ENCODE measurements at places on chromosomes 4 and X. TPM values are rescaled to one million over a fixed set of nuclear protein-coding genes. Genes with fewer than 3 reads are reported as not detected.
A peak's percentile ranks its signal among the peaks of the same experiment; 100 is the strongest.

Gene PRDM5
- 15.6 TPM for total RNA-seq

Gene EREG
- total RNA-seq = 0.11 TPM

Gene SLC2A9
- total RNA-seq = 1.9 TPM

Gene OTUD6A
- total RNA-seq = not detected

Gene SLC25A53
- total RNA-seq = 3.8 TPM

DNA sequence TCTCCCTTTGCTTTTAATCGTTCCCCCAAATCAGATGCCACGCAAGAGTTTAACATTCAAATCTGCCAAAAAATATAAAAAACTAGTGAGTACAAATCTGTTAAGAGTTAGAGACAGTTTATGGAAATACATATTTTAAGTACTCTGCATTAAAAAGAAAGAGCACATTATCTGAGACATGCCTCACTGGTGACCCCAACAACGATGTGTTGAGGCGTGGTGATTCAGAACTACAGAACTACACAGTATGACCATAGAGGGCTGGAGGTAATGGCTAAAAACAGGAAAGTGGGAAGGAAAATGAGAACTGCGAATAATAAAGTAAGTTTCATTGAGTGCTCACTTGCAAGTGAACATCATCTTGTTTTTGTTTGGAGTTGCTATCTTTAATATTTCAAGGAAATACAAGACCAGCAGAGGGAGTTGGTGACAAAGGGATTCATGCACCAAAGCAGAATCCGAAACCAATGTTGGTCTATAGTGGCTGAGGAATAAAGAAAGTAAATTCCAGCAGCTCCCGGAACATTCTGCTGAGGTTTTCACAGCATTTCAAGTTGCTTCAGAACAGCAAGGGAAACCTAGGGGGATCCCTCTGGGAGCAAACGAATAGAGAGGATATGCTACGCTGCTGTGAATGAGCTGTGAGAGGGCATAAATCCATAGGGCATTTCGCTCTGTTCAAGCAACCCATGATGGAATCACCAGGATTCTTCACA is 92.2 kb downstream of the DCHS2 start:
- no peaks in the 10 kb centered on the region for H3K36me3 ChIP-seq
- no peak overlapping the region for H3K4me3 ChIP-seq
- no peaks in the 10 kb centered on the region for H3K27me3 ChIP-seq
- no peak overlapping the region for H3K27ac ChIP-seq
- no peak for DNase-seq

DNA sequence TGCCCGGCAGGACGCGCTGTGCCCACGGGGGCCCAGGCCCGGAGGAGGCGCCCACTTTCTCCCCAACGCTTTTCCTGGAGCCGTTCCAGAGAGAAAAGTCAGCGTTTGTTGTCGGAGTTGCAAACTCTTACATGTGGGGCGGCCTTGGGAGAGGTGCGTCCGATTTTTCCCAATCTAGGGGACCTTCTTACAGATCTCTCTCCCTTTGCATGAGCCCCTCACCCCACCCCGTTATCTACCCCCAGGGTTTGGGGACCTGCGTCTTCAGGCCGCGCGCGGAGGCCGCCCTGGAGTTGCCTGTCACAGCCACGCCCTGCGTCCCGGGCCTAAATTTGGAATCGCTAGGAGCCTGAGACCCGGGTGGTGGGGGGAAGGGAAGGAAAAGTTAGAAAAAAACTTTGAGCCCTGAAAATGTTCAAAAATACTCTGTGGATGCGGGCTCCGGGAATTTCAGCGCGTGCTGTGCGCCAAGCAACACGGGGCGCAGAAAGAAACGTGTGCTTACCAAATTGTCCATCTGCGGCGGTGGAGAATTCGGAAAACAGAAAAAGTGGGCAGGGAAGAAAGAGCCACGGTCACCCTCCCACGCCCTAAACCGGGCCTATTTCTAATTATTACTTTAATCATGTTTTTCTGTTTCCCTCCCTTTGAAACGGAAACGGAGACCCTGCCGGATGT is 587 bp downstream of the CD99 start:
- peak overlapping the region; percentile 32 for H3K27ac ChIP-seq
- H3K27me3 ChIP-seq = peaks cover 16% of the 10 kb centered on the region
- H3K4me3 ChIP-seq = peak overlapping the region; percentile 95
- H3K4me1 ChIP-seq = peaks cover 8% of the 10 kb centered on the region
- no peak for DNase-seq

DNA sequence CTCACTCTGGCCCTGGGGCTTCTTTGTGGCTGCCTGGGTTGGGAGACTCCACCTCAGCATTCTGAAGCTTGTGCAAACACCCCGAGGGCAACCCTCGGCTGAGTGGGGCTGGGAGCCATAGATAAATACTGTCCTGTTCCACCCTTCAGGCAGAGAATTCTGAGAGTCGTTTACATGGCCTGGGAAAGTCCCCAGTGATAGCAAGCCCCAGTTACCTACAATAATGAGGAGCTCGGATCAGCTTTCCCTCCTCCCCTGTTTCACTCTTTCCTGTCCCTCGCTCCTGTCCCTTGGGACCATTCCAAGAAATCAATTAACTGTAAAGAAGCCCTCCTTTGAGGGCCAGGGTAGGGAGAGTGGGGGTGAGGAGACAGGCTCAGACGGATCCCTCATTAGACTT is 31.6 kb upstream of the DDX3X start:
- no peaks in the 10 kb centered on the region for H3K36me3 ChIP-seq
- H3K4me3 ChIP-seq = no peak overlapping the region
- DNase-seq = peak; percentile 42

GRCh38 chrX:153434801-153435200 is 11.1 kb downstream of the TREX2 start:
- H3K27ac ChIP-seq = no peak overlapping the region
- no peaks in the 10 kb centered on the region for H3K27me3 ChIP-seq
- H3K4me3 ChIP-seq = no peak overlapping the region
- no peak for DNase-seq

- H3K27me3 ChIP-seq = no peaks in the 10 kb centered on the region
- H3K36me3 ChIP-seq = no peaks in the 10 kb centered on the region
- H3K27ac ChIP-seq = peak overlapping the region; percentile 15
- H3K4me3 ChIP-seq = no peak overlapping the region
- H3K4me1 ChIP-seq = no peaks in the 10 kb centered on the region
- no peak for DNase-seq
These were observed 376.7 kb downstream of the GPM6A start for GRCh38 chr4:175435381-175435783.

DNA sequence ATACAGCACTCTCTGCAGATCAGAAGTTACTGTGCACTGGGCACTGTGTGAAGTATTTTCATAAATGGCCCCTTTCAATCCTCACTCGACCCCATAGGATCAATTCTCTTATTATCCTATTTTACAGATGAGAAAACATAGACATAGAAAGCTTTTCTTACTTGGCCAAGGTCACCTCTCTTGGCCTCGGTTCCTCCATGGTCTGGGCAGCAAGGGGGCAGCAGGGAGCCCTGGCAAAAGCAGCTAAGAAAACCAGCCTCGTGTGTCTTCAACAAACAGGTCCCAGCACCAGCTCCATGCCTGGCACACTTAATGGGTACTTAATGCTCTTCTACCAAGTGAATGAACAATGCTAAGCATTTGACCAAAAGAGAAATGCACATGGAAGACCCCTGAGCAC is 34.4 kb downstream of the BST1 start:
- no peaks in the 10 kb centered on the region for H3K4me1 ChIP-seq
- H3K4me3 ChIP-seq = no peak overlapping the region
- H3K27ac ChIP-seq = no peak overlapping the region
- H3K27me3 ChIP-seq = no peaks in the 10 kb centered on the region

GRCh38 chr4:74947798-74948197 is 14.9 kb downstream of the PARM1 start:
- peaks cover 3% of the 10 kb centered on the region for H3K4me1 ChIP-seq
- no peaks in the 10 kb centered on the region for H3K36me3 ChIP-seq
- no peaks in the 10 kb centered on the region for H3K27me3 ChIP-seq
- no peak overlapping the region for H3K27ac ChIP-seq
- H3K4me3 ChIP-seq = no peak overlapping the region

- H3K27ac ChIP-seq = no peak overlapping the region
- no peak overlapping the region for H3K4me3 ChIP-seq
- no peaks in the 10 kb centered on the region for H3K27me3 ChIP-seq
- no peak for DNase-seq
- no peaks in the 10 kb centered on the region for H3K36me3 ChIP-seq
These were observed 64.3 kb upstream of the NR0B1 start for GRCh38 chrX:30373479-30373878.

- H3K4me3 ChIP-seq = no peak overlapping the region
- no peak for DNase-seq
- no peaks in the 10 kb centered on the region for H3K27me3 ChIP-seq
- no peak overlapping the region for H3K27ac ChIP-seq
These were observed 127.3 kb downstream of the CBR4 start for GRCh38 chr4:168882650-168883233.

GRCh38 chrX:132001127-132001526 is 22.0 kb upstream of the STK26 start:
- H3K4me3 ChIP-seq = no peak overlapping the region
- no peak overlapping the region for H3K27ac ChIP-seq
- no peaks in the 10 kb centered on the region for H3K36me3 ChIP-seq
- DNase-seq = no peak
- H3K27me3 ChIP-seq = no peaks in the 10 kb centered on the region

DNA sequence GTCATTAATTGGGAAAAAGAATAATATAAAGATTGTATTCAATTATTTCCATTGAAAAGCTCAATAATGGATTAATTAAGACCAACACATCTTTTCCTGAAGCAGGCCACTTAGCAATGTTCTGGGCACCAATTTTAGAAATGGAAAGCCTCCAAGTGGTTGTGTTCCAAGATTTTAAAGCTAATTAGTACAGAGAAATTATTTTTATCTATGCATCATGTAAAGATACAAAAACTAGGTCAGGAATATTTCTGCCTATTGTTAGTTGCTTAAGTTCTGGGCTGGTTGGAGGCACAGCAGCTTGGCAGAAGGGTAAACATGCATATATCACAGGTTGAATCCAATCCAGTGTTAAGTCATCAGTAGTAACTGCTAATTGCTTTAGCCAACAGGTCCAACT is 101.9 kb downstream of the RASL11B start:
- H3K4me3 ChIP-seq = no peak overlapping the region
- no peaks in the 10 kb centered on the region for H3K4me1 ChIP-seq
- no peak for DNase-seq
- H3K36me3 ChIP-seq = no peaks in the 10 kb centered on the region
- H3K27ac ChIP-seq = no peak overlapping the region

DNA sequence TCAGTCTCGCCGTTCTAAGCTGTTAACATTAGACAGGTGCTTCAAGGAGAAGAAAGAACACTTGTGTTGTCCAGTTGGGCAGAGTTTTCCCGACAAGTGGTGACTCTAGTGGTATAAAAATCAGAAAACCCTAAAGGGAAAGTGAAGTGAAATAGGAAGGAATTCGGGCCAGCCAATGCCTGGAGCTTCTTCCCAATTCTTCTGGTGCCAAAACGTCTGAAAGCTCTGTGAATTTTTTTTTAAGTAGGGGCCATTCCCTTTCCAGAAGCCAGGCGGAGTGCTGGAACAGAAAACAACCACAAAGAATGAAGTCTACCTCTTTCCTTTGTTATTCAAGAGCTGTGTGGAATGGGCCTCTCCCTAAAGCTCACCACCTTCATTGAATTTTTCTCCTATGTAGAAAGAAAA is 43.1 kb upstream of the PPARGC1A start:
- H3K36me3 ChIP-seq = no peaks in the 10 kb centered on the region
- H3K4me3 ChIP-seq = no peak overlapping the region
- peak; percentile 79 for DNase-seq
- no peaks in the 10 kb centered on the region for H3K27me3 ChIP-seq

- no peaks in the 10 kb centered on the region for H3K36me3 ChIP-seq
- no peaks in the 10 kb centered on the region for H3K4me1 ChIP-seq
- H3K27ac ChIP-seq = no peak overlapping the region
These were observed 136.5 kb downstream of the RBM47 start for GRCh38 chr4:40493160-40493559.

- H3K27ac ChIP-seq = no peak overlapping the region
- DNase-seq = no peak
- no peaks in the 10 kb centered on the region for H3K4me1 ChIP-seq
- H3K27me3 ChIP-seq = no peaks in the 10 kb centered on the region
These were observed 12.4 kb downstream of the NSD2 start for GRCh38 chr4:1883583-1883982.

- no peaks in the 10 kb centered on the region for H3K4me1 ChIP-seq
- no peak overlapping the region for H3K27ac ChIP-seq
- peaks cover 5% of the 10 kb centered on the region for H3K36me3 ChIP-seq
- no peaks in the 10 kb centered on the region for H3K27me3 ChIP-seq
These were observed 20.8 kb downstream of the LIN54 start for GRCh38 chr4:82989575-82990429.

DNA sequence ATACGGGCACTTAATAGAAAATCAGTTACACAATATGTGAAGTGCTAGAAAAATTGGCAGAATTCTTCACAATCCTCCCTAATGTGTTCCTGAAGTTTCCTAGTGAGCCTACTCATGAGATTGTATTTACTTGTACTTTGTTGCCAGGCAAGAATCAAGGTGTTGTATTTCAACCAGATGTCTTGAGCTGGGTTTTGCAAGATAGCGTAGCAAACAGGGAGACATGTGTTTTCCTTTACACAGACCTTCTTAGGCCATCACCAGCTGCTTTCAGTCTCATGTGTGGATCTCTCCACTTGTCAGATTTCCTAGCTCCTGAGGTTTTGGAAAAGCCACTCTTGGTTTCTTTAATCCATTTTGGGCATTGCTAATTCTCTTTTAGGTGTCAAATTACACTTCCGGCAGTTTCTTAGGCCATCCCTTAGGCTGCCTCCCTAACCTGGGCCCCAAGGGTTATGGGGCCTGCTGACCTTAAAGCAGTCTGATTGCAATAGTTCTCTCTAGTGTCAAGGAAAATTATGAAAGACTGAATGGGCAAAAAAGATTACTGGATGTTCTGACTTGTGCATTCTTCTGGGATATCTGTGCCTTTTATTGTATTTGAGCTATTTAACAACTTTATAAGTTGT is 12.2 kb upstream of the EDA start:
- peak; percentile 47 for DNase-seq
- H3K4me3 ChIP-seq = no peak overlapping the region
- no peaks in the 10 kb centered on the region for H3K27me3 ChIP-seq
- no peaks in the 10 kb centered on the region for H3K36me3 ChIP-seq
- no peak overlapping the region for H3K27ac ChIP-seq

DNA sequence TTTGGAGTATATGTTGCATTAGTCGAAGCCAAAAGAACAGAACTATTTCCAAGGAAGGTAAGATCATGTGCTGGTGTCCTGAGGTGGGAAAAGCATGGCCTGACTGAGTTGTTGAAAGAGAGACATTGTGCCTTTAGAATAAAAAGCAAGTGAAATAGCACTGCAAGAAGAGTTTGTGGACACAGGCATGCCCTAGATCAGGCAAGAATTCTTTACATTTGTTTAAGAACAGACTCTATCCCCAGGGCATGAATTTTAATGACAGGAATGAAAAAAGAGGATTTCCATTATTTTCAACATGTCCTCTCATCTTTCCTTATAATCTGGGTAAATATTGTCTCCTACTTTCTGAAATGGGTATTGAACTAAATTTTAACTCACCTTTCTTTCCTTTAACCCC is 516.2 kb upstream of the GALNT7 start:
- no peak for DNase-seq
- H3K4me1 ChIP-seq = no peaks in the 10 kb centered on the region
- H3K4me3 ChIP-seq = no peak overlapping the region
- no peaks in the 10 kb centered on the region for H3K36me3 ChIP-seq

- H3K36me3 ChIP-seq = no peaks in the 10 kb centered on the region
- H3K4me3 ChIP-seq = no peak overlapping the region
- H3K4me1 ChIP-seq = peaks cover 3% of the 10 kb centered on the region
- no peaks in the 10 kb centered on the region for H3K27me3 ChIP-seq
- no peak for DNase-seq
These were observed 37.9 kb downstream of the UNC5C start for GRCh38 chr4:95510877-95511276.
